ENCODE measurements at places on chromosomes 6 and 20.
A peak's percentile ranks its signal among the peaks of the same experiment; 100 is the strongest.

GRCh38 chr6:134410541-134410940 lies 92.6 kb upstream of the SGK1 start:
- no peak for DNase-seq

GRCh38 chr6:14397518-14397901 lies 279.9 kb downstream of the CD83 start:
- no peak for DNase-seq

DNA sequence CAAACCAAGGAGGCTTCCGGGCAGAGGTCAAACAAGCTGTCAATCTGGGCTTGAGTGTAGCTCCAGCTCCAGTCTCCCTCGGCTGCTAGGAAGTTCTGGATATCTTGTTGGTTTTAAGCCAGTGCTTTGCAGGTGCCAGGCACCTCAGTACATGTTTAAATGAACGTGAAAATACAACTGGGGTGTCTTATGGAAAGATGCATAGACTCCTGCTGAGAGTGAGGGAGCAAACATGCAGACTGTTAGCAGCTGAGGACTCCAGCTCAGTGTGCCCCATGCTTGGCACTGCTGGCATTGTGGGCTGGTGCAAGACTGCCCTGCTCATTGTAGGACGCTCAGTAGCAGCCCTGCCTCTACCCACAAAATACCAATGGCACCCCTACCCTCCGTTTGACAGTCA lies 28.5 kb downstream of the ERMARD start:
- DNase-seq: no peak

- no peak for DNase-seq
Observed at GRCh38 chr6:39881851-39882530, 52.3 kb downstream of the MOCS1 start.

DNA sequence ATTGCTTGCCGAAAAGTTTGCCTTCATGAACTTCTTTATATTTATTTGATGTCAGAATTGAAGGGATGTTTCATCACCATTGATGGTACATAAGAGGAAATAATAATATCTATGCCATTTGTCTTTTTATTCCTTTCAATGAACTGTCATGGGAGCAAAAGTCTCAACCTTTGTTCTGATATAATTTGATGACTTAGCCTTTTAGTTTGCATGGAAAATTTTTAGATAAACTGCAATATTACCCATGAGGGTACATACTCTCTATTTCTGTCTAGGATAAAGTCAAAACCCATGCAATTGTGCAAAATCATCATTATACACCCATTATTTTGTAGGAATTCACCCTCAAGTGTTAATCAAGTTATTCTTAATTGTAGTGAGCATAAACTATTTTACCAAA lies 15.9 kb downstream of the TBXT start:
- DNase-seq: no peak

DNA sequence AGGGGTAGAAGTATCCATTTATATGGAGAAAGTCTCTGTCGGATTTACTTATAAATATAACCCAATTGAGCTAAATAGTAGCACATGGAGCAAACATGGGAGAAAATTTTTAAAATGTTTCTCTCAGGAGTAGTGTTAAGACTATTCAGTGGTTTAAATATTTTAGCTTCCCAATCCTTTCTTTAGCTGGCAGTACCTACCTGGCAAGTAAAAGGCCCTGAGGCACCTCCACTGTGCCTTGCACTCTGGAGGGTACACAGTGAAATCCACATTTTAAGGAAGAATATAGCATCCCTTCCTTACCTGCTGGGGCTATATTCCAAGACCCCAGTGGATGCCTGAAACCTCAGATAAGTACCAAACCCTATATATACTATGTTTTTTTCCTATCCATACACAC lies 124.2 kb downstream of the KLHL32 start:
- DNase-seq: no peak

DNA sequence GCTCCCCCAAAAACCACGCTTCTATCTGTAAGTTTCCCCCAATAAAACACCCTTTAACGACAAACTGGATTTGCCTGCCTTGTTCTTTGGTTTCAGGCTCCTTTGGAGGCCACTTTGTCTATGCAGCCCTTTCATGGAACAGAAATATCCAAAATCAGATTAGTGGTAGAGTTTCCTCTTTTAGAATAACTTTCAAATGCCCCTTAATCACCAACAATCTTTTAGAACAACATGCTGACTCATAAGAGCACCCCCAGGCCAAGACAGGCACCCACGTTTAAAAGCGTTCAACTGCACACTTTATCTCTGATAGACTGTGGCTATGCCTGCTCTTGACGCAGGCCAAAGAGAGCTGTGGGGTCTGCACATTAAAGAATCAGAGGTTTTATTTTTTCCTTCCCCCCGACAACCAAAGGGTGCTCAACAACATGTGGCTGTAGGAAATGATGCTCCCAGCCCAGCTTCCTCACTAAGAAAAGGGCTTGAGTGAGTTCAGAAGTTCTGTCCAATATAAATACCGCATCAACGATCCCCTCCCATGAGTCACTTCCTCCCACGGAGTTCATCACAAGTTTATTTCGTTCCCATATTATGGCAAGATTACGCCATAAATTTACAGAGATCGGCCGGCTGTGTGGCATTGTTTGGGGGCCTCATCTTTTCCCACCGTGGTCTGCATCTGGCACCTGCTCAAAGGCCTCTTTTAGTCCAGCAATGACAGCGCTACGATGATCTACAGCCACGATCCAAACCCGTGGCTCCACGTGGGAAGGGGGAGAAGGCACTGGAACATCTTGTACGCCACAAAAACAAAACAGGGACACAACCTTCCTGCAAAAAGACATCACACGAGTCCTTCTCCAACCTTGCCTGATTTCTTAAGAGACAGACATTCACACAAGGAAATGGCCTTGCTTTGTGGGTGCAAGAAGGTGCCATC lies 88.8 kb upstream of the NFATC2 start:
- DNase-seq: no peak

GRCh38 chr6:25519856-25520255 lies 132.2 kb upstream of the SCGN start:
- no peak for DNase-seq

DNA sequence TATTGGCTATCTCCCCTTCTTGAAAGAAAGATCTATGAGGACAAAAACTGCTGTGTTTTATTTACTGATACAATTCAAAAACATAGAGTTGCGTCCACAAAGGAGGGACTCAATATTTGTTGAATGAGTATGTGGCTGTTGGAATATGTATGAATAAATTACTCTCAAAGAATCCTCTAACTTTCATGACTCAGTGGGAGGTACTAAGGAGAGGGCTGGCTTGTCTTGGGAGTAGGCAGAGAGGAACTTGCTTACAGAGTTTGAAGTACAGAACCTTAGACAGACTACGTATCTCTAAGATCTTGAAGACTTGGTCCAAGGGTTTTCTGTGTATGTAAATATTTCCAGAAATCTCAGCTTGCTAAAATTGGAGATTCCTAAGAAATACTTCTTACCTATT lies 504.0 kb upstream of the PTCHD4 start:
- DNase-seq: no peak

GRCh38 chr6:83546636-83547035 lies 34.3 kb downstream of the PRSS35 start:
- no peak for DNase-seq

DNA sequence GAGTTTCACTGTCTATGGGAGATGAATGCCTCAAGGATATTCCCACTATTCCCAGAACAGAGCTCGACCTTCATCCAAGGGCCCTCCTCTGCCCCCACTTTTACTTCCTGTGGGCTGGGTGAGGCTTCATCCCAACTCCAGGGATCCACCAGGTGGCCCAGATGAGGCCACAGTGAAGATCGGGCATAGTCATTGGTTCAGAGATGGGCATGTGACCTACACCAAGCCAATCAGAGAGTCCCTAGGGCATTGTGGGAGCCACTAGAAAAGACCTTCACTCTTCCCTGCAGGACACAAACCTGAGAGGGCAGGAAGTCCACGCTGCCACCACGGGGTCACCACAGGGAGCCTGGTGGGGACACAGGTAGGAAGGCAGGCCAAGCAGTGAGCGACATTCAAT lies 72.9 kb upstream of the SLC22A16 start:
- no peak for DNase-seq

DNA sequence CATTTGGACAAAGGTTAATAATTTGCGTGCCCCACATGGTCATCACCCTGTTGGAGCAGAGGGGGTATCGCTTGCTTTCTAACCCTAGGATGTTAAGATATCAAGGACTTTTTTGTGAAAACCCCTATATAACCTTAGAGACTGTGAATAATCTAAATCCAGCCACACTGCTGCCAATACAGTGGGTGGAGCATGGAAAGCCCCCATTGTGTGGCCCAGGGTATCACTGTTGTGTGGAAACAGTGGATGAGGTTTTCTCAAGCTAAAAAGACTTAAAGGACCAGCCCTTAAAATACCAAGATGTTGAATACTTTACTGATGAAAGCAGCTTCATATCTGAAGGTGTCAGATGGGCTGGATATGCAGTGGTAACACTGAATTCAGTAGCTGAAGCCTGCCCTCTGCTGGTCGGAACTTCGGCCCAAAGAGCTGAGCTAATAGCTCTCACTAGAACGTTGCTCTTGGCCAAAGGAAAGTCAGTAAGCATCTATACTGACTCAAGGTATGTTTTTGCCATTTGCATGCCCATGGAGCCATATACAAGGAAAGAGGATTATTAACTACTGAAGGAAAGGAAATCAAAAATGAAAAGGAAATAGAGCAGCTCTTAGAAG lies 695.2 kb downstream of the PHF3 start:
- DNase-seq: no peak

DNA sequence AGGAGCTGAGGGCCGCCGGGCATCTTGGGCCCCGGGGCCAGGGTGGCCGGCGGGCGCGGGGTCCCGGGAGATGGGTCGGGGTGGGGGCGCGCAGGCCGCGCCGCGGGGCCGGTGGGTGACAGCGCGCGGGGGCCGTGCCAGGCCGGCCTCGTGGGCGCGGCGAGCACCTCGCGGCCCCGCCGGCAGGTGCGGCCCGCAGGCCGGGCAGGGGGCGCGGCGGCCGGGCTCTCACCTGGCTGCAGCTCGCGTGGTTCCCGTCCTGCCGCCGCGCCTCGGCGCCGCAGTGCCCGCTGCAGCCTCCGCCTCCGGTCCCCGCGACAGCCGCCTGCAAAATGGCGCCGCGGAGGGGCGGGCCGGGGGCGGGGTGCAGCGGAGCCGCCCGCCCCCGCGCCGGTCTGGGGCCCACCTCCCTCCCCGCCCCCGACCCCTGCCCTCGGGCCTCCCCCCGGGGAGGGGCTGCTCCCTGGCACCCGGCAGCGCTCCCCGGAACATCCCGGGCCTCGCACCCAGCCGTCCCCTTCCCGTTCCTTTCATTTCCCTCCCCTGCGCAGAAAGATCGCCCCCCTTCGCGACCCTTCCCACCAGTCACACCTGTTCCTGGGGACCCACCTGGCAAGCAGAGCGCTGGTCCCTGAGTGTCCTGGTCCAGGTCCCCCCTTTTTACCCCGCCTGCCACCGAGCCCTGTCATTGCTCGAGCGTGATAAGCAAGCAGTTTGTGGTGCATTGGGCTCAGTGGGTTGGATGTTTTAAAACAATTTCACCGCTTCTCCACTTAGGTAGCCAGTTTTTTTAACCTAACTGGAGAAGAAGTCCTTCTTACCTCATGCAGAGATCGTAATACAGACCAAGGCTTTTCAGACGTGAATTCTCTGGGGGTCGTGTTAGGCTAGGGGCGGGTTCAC lies at the start of gene SLC23A2:
Gene SLC23A2, minus strand, starts transcription at position 337 of the 903 bp plus-strand sequence. CDS start 68,948 bp downstream, outside the sequence.
- peak; percentile 68 for DNase-seq

- no peak for DNase-seq
Observed at GRCh38 chr6:168057836-168058235, 21.2 kb downstream of the FRMD1 start.

- DNase-seq: no peak
Observed at GRCh38 chr20:51600016-51600420, 57.5 kb upstream of the NFATC2 start.

DNA sequence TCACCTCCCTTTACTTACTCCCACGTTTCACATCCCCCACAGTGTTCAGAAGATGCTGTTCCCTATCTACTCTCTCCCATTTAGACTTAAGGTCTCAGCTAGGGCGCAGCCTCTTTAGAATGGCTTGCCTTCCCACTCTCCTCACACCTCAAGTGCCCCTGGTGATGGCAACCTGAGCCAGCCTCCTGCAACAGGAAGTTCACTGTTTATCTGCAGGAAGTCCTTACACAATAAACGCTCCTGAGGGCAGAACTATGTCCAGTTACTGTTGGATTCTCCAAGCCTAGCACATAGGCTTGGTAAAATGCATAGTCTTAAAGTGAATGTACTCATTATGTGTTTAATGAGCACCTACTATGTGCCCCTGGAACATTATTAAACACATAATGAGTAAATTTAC lies 21.9 kb upstream of the RAB22A start:
- DNase-seq: no peak

- no peak for DNase-seq
Observed at GRCh38 chr20:11083841-11084240, 410.0 kb upstream of the JAG1 start.

- DNase-seq: no peak
Observed at GRCh38 chr20:3559637-3560036, 88.8 kb downstream of the ATRN start.

- DNase-seq: no peak
Observed at GRCh38 chr6:9537381-9537780, 877.5 kb downstream of the TFAP2A start.

- DNase-seq: no peak
Observed at GRCh38 chr6:149628875-149629510, 19.5 kb downstream of the KATNA1 start.

- no peak for DNase-seq
Observed at GRCh38 chr6:3849681-3850450, 693 bp downstream of the FAM50B start.

DNA sequence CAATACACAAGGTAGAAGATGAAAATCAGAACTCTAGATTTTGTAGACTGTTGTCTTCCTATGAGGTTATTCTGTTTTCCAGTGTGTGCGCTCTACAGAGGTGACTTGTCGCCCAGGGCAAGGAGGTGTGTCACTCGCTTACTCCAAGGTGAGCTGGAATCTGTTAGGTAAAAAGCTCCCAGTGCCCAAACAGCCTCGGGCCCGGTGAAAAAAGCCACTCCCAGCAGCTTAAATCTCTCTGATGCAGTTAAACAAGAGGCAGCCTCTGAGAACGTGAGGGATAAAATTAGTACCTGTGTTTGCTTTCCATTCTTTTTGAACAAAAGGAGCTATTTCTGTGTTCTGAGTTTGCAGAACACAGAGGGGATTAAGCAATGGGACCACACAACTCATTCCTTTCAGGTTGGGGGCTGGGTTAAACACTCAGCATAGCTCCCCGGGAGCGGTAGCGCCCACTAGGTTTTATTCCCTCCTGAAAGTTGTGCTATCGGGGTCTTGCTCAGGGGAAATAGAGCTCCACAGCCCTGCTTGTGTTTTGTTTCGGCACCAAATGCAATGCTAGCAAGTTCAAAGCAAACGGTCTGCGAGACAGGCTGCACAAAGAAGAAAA lies 181.2 kb downstream of the FOXA2 start:
- no peak for DNase-seq

- no peak for DNase-seq
Observed at GRCh38 chr6:104404377-104404776, 455.3 kb downstream of the HACE1 start.

GRCh38 chr6:85637579-85637978 lies 5.1 kb downstream of the SYNCRIP start:
- DNase-seq: no peak
